ENCODE measurements at places on chromosomes 1 and 21. TPM values are rescaled to one million over a fixed set of nuclear protein-coding genes. Genes with fewer than 3 reads are reported as not detected.

Gene CTH
- 2.5 TPM for polyA plus RNA-seq

Gene CELA2B
- polyA plus RNA-seq: not detected

Gene TMEM51
- not detected for polyA plus RNA-seq

Gene PRRX1
- not detected for polyA plus RNA-seq

Gene TFAP2E
- polyA plus RNA-seq: 0.41 TPM

Gene OLFML3
- polyA plus RNA-seq: not detected

Gene COL6A1
- 1.6 TPM for polyA plus RNA-seq

Gene CRNN
- not detected for polyA plus RNA-seq
